ENCODE measurements at places on chromosomes 1 and 21.

- DNase-seq, result no peak
Measured at GRCh38 chr21:25457411-25457810, 149.9 kb downstream of the MRPL39 start.

DNA sequence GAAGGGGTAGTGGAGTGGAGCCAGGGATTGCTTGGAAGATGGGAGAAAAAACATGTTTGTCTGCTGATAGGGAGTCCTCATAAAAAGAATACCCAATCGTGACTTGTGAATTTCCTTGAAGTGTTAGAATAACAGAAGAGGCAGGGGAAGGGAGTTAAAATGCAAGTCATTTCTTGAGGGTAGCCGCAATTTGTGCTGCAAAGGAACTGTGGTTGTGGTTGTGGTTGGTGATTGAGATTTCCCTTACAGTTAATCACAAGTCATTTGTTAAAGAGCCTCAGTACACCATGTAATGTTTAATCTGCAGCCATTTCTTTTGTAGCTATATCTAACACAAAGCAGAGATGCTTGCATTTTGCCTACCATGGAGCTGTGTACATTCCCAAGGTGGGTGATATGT, 38.5 kb upstream of the EGLN1 start:
- no peak for DNase-seq

GRCh38 chr1:81760477-81761097, 40.1 kb upstream of the ADGRL2 start:
- no peak for DNase-seq

GRCh38 chr1:226497276-226497833, 51.2 kb upstream of the STUM start:
- no peak for DNase-seq

DNA sequence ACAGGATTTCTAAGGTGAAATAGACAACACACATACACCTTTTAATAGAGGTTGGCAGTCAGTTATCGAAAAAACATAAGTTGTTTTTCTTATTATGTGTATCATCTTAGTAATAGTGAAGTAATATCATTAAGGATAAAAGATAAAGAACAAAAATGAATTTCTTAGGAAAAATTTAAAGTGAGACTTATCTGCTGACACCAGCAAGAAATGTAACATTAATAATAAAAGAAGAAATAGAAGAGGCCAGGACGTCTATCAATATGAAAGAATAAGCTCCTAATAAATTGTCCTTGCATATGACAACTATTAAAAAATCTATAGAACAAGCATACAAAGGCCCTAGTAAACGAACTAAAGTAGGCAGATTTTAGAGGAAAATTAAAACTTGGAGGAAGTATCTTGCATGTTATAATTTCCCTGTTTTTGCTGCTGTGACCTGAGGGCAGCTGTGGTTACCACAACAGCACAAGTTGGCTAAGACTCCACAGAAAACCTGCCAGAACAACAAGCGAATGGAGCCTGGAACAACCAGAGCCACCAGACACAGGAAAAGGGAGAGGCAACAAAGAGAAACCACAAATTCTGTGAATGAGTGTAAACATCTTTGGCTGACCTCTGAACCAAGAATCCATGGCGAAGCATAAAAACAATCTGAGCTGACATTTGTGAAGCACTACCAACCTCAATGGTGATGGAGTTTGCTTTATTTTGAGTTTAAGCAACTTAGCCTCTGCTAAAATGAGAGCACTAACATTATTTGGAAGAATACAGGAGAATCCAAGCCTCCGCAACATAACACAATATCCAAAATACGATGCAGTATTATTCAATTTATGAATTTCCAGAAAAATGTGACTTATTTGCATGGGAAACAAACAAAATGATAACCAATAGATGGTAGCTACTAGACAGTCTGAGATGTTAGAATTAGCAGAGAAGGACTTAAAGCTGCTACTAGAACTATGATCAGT, 207.5 kb downstream of the KCNT2 start:
- DNase-seq, result peak; percentile 86

GRCh38 chr1:83929184-83929583, 69.7 kb downstream of the TTLL7 start:
- peak; percentile 73 for DNase-seq

DNA sequence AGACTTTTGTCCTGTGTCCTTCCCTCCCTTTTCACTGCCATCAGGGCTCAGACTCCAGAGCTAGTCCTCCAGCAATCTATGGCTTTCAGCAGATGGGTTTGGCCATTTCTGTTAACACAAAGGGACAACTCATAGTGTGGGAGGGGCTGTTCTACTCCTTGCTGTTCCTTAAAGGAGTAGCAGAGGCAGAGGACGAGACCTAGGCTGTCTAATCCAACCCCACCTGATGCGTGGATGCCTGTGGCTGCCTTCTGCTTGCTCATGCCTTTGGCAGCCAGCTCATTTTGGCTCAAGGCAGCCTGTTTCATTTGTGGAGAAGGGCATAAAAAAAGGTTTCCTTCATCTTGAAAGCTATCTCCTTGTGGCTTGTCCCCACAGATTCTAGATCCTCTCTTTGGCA, 27.0 kb downstream of the MFSD2A start:
- DNase-seq, result no peak

- DNase-seq, result no peak
Measured at GRCh38 chr1:19946971-19947370, 23.6 kb upstream of the PLA2G2E start.

DNA sequence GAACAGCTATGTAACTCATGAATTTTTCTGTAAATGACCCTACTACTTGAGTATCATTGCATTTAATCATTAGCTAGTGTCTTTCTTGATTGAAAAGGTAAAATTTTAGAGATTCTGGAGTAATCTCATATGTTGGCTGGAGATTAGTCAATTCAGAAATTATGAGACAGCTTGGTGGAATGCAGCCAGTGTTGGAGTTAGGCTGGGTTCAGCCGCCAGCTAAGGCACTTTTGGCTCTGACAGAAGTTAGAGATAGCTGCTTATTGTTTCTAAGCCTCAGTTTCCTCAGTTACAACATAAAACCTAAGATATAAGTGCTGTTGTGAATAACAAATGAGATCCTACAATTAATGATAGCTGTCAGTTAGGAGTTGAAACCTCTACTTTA, 49.4 kb downstream of the TBCE start:
- no peak for DNase-seq

DNA sequence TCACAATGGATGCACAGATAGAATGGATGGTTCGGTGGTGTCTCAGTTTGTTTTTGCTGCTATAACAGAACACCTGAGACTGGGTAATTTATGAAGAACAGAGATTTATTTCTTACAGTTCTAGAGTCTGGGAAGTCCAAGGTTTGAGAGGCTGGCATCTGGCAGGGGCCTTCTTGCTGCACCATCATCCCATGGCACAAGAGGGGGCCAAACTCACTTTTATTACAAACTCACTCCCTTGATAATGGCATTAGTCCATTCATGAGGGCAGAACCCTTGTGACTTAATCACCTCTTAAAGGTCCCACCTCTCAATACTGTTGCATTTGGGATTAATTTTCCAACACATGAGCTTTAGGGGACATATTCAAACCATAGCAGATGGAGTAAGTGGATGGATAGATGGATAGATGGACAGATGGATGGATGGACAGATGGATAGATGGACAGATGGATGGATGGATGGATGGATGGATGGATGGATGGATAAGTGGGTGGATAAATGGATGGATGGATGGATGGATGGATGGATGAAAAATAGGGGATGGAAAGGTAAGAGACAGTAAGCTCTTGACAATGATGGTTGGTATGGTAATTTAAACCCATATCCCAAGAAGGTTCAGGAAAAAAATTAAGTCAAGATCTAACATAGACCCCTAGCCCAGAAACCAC, 16.5 kb downstream of the CAMK2N1 start:
- DNase-seq, result no peak

GRCh38 chr1:203720242-203720641, 44.7 kb upstream of the LAX1 start:
- DNase-seq, result no peak

- no peak for DNase-seq
Measured at GRCh38 chr1:248849152-248849551, 9.7 kb downstream of the ZNF692 start.

DNA sequence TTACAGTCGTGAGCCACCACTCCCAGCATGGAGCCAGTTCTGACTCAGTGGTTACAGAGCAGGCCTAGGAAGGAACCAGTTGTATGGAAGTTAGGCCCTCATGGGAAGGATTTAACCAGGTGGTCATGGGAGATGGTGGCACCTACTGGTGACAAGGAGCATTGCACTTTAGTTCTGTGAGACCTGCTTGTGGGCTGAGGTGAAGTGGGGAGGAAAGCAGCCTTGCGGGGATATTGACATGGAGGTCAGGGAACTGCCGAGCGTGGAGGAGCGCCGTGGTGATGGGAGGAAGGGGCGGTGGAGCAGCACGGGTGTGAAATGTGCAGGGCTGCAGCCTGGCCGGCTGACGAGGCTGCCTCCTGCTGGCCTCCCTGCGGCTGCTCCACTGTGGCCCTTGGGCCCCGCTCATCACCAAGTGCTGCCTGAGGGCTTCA, 100.4 kb downstream of the GALNT2 start:
- peak; percentile 47 for DNase-seq

GRCh38 chr1:183883623-183884022, 78.7 kb downstream of the RGL1 start:
- no peak for DNase-seq

DNA sequence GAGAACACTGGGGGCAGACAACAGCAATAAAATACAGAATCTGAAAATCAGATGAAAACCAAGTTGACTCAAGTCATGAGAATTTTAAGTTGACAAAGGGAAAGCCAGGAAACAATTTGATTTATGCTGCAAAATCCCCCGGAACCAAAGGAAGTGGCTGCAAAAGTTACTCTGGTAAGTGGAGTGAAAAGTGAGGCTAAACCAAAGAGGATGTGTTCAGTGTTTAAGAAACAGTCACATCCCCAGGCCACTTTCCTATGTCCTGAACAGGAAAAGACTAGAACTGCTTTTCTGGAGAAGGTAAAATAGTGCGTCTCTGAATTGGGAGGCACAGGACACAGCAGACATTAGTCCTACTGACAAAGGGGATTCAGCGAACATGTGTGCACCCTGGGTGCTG, 5.9 kb downstream of the TARBP1 start:
- no peak for DNase-seq

GRCh38 chr21:16532840-16533239, 803.1 kb downstream of the USP25 start:
- no peak for DNase-seq

DNA sequence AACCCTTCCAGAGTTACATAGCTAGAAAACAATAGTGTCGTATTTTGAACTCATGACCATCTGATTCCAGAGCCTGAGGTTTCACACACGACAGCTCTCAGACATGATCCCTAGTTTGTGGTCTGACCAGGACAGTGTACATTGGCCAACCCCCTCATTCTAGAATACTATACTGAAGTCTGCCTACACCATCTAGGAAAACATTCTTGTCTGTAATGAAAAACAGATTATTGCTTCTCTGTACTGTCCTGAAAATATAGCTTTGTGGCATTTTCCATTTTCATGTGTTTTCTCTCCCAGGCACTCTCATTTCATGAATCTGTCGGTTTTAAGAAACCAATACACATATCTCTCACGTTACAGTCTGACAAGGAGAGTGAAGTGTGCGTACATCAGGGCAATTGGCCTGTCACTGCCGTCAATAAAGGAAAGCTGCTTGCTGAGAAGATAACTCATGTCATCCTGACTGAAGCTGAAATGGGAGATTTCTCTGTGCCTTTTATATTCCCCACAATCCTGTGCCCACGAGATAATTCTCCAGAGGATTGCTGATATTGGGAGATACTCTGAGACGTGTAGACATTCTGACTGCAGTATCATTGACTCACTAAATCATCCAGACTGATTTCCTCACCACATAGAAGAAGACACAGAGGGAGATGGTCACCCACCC, 585.6 kb downstream of the PLPP3 start:
- DNase-seq, result no peak

DNA sequence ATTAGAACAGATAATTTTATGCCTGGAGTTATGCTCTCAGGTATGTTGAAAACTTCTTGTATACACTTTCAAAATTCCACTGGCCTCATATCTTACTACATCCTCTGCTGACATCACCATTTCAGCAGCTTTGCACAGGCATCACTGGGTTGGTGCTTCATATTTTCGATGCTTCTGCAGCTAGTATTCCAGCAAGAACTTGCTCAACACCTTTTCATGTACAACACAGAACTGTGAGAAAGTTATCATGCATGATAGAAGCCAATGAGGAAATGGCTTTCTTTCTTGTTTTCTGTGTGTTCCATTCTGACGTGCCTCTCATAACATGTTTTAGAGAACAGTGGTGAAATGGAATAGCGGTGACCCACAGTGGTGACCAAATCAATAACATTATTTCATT, 5.1 kb upstream of the GBP5 start:
- DNase-seq, result no peak

GRCh38 chr1:94755675-94756074, 64.5 kb upstream of the SLC44A3 start:
- DNase-seq, result no peak

- no peak for DNase-seq
Measured at GRCh38 chr1:45913731-45914501, 110.5 kb downstream of the MAST2 start.

DNA sequence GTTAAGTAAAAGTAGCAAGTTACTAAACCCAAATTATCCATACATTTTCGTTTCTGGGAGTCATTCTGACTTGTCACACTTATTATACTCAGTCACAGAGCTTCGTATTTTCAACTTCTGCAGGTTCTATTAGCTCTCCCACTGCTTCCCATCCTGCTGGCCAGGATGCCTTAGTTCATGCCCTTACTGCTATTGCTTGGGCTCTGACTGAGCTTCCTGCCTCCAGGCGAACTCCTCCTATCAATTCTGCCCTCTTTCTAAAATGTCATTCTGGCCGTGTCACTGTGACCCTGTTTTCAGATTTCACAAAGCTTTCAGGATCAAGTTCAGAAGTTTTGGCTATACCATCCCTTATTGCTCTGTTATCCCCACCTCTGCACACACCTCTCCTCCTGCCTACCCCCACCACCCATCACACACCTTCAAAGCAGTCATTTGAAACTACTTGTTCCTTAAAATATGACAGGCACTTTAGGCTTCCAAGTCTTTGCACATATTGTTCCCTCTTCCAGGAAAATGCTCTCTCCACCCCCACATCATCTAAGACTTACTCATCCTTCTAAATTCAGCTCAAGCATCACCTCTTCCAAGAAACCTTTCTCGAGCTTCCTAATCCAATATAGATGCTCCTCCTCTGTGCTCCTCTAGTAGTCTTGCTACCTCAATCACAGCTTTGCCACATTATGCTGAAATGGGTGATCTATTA, 278.0 kb downstream of the BRINP2 start:
- no peak for DNase-seq

- no peak for DNase-seq
Measured at GRCh38 chr1:151475175-151475574, 15.9 kb upstream of the POGZ start.

- no peak for DNase-seq
Measured at GRCh38 chr1:208455821-208456220, 211.6 kb upstream of the PLXNA2 start.

Measured in left lobe of liver (tissue), 2 donors.